ENCODE measurements at places on chromosomes 5 and 9. TPM values are rescaled to one million over a fixed set of nuclear protein-coding genes. Genes with fewer than 3 reads are reported as not detected.

The ASS1 gene
- total RNA-seq, result 0.10 TPM

The FCN2 gene
- not detected for total RNA-seq

The TIGD6 gene
- 2.1 TPM for total RNA-seq

The TMOD1 gene
- 0.84 TPM for total RNA-seq

The SLC34A1 gene
- total RNA-seq, result 0.21 TPM

The BTNL3 gene
- total RNA-seq, result not detected

The ADAMTS2 gene
- 0.21 TPM for total RNA-seq

The IL9 gene
- total RNA-seq, result not detected

The FOXI1 gene
- 0.10 TPM for total RNA-seq

The TMEM252 gene
- total RNA-seq, result not detected

The PCDHGA7 gene
- 0.42 TPM for total RNA-seq

The NMUR2 gene
- total RNA-seq, result not detected

The PRUNE2 gene
- total RNA-seq, result 0.31 TPM

The IFNW1 gene
- total RNA-seq, result 0.10 TPM

The CDHR2 gene
- total RNA-seq, result 0.10 TPM

The TLR4 gene
- total RNA-seq, result 59.9 TPM

The SPATA6L gene
- total RNA-seq, result 1.8 TPM

The TAF1L gene
- total RNA-seq, result under 0.01 TPM

The FREM1 gene
- under 0.01 TPM for total RNA-seq

The STK32A gene
- not detected for total RNA-seq

The ARHGEF39 gene
- 0.10 TPM for total RNA-seq

The ARSB gene
- total RNA-seq, result 16.2 TPM

The SLC1A3 gene
- 3.9 TPM for total RNA-seq

The ANKDD1B gene
- 0.52 TPM for total RNA-seq

The PCDHGA6 gene
- 0.10 TPM for total RNA-seq

The IL3 gene
- not detected for total RNA-seq

The SETD9 gene
- 5.6 TPM for total RNA-seq

The APBB3 gene
- total RNA-seq, result 24.2 TPM

The UBTD2 gene
- 1.7 TPM for total RNA-seq

The GAS1 gene
- 0.63 TPM for total RNA-seq

The DMRTA1 gene
- total RNA-seq, result under 0.01 TPM

The GPR21 gene
- 3.1 TPM for total RNA-seq

The TERT gene
- total RNA-seq, result under 0.01 TPM

The IL6ST gene
- 458 TPM for total RNA-seq

The CARD9 gene
- total RNA-seq, result 8.5 TPM

The TMC1 gene
- 0.52 TPM for total RNA-seq

The CNTNAP3 gene
- total RNA-seq, result 0.10 TPM

The LRRTM2 gene
- 0.10 TPM for total RNA-seq

The FGF10 gene
- not detected for total RNA-seq

The SLC6A19 gene
- total RNA-seq, result not detected

The SLC46A2 gene
- 0.94 TPM for total RNA-seq

The PPP1R26 gene
- 1.5 TPM for total RNA-seq

The FSD1L gene
- total RNA-seq, result 1.7 TPM

The ASPN gene
- not detected for total RNA-seq

The TAS2R1 gene
- not detected for total RNA-seq

The NR5A1 gene
- total RNA-seq, result not detected

The NINJ1 gene
- 234 TPM for total RNA-seq

The C8G gene
- total RNA-seq, result not detected

The IL5 gene
- not detected for total RNA-seq

The ITK gene
- 209 TPM for total RNA-seq

The TBC1D2 gene
- 8.0 TPM for total RNA-seq

The PLK2 gene
- total RNA-seq, result 43.2 TPM

The GABRA1 gene
- not detected for total RNA-seq
